H9 (cell line): ENCODE measurements at places on chromosomes 16 and 17. TPM values are rescaled to one million over a fixed set of nuclear protein-coding genes. Genes with fewer than 3 reads are reported as not detected.
A peak's percentile ranks its signal among the peaks of the same experiment; 100 is the strongest.

The RPAIN gene
- 78.9 and 81.9 TPM in 2 replicates for total RNA-seq

The HEATR3 gene
- total RNA-seq = 25.7 and 26.5 TPM in 2 replicates

The SMG1 gene
- total RNA-seq = 75.7 and 96.4 TPM in 2 replicates

DNA sequence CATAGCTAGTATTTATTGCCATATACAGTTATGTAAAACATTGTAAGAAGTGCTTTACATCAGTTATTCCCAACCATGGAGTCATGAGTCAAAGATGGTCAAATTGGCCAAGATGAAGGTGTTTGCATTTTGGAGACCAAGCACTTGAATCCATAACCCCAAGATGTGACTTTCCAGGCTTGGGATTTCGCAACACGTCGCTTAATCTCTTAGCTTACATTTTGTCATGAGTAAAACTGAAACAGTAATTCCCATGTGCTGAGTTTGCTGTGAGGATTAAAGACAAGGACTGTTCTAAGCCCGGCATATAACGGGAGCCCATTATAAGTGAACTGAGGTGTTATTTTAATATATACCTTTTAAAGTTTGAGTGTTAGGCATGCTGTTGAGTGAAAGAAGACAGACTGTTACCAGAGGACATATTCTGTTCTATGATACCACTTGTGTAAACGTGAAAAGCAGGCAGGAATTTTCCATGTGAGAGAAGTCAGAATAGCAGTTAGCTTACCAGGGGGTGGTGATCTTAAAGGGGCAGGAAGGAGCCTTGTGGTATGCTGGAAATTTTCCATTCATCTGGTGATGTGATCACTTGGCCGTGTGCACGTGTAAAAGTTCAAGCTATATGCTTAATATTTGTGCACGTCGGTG lies 484.9 kb downstream of the WWOX start:
- no peak for DNase-seq
- H3K4me1 ChIP-seq = no peaks in the 10 kb centered on the region; the same call in 1 of the 2 replicates
- no peak overlapping the region for H3K27ac ChIP-seq
- no peaks in the 10 kb centered on the region for H3K36me3 ChIP-seq

DNA sequence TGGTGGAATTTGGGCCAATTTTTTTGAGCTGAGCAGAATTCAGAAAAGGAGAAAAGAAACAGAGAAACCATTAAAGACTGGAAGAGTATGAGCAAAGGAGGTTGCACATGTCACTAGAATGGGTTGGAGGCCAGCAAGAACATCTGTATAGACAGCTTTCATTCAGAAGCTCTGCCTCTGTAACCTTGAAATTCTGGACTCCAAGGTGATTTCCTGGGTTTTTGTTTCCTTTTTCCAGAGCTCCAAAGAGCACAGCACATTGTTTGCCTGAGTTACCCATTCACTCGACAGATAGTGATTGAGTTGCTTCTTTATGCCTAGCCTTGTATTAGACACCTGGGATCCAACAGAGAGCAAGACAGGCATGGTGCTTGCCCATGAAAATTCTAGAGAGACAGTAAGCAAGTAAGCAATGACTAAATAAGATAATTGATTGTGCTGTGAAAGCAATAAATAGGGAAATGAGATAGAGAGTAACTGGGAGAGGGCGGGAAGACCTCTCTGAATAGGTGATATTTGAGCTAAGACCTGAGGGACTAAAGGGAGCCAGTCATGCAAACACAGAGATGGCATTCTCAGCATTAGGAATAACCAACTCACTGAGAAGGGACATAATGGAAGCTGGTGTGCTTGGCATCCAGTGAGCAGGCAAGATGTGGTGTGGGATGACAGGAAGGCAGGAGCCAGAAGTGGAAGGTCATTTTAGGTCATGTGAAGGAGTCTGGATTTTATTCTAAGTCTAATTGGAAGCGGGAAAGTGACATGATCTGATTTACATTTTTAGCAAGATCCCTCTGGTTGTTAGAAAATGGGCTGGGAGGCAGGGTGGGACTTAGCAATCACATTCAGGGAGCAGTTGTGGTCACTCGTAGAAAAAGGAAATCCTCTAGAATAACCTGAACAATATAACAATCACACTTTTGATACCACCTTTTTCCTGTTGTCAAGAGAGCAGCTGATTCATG lies 197.5 kb downstream of the HS3ST3A1 start:
- H3K4me3 ChIP-seq = no peak overlapping the region
- DNase-seq = no peak
- H3K36me3 ChIP-seq = no peaks in the 10 kb centered on the region
- H3K27ac ChIP-seq = no peak overlapping the region
- no peaks in the 10 kb centered on the region for H3K27me3 ChIP-seq
- H3K4me1 ChIP-seq = peaks cover 4% of the 10 kb centered on the region; the same call in 1 of the 2 replicates

DNA sequence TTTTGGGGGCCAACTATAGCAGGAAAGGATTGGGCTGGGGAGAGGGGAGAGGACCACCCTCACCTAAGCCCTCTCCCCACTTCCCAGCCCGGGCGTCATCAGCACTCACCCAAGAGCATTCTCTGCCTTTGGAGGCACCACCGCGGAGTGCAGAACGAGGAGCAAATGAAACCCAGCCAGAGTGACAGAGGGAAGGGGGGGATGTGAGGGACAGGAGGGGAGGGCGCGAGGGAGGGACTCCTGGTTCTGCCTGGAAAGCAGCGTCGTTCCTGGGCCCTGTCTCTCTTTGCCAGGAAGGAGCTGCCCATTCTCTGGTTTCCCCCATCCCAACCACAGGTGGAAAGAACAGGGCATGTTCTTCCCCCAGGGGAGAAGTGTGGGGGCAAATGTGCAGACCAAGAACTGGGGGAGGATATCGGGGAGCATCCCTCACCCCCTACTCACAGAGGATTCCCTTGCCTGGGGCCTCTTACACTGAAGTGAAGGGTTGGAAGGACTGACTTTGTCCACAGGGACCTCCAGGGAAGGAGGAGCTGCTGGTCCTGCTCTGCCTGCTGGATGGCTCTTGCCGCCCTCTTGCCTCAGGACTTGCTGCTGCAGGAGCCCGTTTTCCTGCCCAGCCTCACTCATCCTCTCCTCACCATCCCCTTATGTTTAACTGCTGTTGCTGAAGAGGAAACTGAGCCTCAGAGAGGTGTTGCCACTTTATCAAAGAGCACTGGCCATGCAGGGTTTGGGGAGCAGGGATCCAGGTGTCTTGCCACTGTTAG lies 3.5 kb upstream of the C17orf113 start:
- no peaks in the 10 kb centered on the region for H3K27me3 ChIP-seq
- peak; percentile 30 for DNase-seq

- H3K27me3 ChIP-seq = no peaks in the 10 kb centered on the region
- H3K27ac ChIP-seq = no peak overlapping the region
- peak; percentile 43 for DNase-seq
- H3K4me3 ChIP-seq = no peak overlapping the region
- peaks cover 4% of the 10 kb centered on the region; the same call in 1 of the 2 replicates for H3K4me1 ChIP-seq
Observed at GRCh38 chr16:51577621-51578303, 426.7 kb upstream of the SALL1 start.

DNA sequence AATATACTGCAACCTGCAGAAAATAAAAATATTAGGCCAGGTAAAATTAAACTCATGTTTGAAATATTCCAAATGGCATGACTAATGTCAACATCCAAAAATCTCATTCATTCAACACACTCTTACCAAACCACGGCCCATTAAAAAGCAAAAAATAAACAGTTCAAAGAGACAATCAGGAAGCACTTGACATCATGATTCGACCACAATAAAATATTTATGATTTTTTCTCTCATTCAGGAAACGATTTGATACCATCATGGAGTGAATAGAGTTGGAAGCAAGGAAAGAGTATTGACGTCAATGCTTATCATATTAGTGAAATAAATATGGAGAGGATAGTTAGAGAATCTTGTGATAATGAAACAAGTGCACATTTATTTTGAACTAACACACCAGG lies 354.1 kb downstream of the KCNJ2 start:
- no peaks in the 10 kb centered on the region for H3K27me3 ChIP-seq
- H3K36me3 ChIP-seq = no peaks in the 10 kb centered on the region
